Activated CD8-positive, alpha-beta memory T cell treated with anti-CD3 and anti-CD28 coated beads for 1 hour (primary cell): ENCODE measurements at places on chromosomes 7 and 10.

DNA sequence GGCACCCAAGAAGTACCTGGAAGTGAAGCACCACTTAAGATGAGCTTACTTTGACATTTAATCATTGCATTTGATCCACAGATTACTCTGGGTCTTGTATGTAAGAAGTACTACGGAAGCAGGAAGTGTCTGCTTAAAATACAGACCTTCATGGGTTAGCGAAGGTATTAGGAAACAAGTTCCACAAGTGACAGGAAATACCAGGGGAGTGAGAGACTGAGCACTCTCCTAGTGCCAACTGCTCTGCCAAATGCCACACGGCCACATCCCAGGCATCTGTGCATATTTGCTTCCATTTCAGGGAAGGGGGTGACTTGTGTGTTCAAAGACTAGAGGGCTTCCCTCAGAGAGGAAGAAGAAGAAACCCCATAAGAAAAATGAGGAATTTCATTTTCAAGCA is 57.2 kb upstream of the ANK3 start:
- no peak for DNase-seq

DNA sequence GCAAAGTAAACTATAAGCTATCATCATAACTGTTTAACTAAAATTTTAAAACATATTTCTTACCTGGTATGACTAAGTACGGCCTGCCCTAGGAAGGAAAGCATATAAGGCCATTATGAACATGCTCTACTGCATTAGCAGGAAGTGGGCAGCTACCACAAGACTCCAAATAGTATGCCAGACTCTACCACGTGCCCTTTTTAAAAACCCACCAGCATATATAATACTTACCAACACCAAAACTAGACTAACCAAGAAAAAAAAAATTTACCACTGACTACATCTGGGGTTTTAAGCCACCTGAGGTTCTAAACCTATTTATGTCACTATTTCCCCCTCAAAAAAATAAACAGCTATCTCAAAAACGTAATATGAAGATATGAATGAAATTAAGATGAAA is 30.1 kb downstream of the NUDCD3 start:
- DNase-seq = peak; percentile 27

GRCh38 chr10:70190102-70190501 is 19.8 kb upstream of the SAR1A start:
- no peak for DNase-seq

DNA sequence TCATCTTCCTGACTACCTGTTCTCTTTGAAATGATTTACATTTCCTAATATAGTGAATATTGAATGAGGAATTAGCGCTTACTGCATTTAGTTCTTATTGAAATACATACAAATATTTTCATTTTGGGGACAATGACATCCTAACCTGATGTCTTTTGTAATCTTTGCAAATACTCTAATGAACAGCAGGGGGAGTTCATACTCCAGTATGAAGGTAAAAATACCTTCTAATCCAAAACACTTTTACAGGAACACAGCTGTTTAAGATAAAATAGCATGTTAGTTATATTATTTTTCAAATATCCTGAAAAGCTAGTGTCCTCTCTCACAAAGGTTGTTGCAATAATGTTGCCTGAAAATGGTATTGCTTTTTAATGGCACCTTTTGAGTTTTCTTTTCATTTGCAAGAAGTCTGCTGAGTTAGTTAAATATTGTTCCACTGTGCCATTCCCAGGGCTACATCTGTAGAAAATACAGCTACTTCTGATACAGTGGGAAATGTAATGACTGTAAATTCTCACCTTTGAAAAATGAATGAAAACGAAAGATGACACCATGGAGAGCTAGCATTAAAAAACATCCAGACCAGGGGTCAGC is 400.0 kb downstream of the PHF14 start:
- DNase-seq = no peak

- DNase-seq = no peak
Measured at GRCh38 chr7:101133621-101134398, 6.9 kb downstream of the SERPINE1 start.

DNA sequence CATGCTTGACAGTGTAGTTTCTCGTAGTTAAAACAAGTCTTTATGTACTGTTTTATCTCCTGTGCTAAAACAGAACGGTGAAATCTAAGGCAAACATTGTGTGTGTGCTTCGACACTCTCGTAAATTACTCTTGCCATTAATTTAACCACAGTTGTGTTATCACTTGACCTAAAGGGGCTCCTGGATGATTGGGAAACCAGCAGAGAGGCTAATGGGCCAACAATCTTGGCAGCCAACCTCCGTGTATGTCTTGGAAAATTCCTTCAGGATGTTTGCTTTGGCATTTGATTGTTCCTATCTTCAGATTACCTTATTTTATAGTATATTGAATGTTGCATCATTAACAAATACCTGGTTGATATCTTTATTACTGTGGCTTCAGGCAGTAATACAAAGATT is 409.5 kb downstream of the SDK1 start:
- DNase-seq = no peak

DNA sequence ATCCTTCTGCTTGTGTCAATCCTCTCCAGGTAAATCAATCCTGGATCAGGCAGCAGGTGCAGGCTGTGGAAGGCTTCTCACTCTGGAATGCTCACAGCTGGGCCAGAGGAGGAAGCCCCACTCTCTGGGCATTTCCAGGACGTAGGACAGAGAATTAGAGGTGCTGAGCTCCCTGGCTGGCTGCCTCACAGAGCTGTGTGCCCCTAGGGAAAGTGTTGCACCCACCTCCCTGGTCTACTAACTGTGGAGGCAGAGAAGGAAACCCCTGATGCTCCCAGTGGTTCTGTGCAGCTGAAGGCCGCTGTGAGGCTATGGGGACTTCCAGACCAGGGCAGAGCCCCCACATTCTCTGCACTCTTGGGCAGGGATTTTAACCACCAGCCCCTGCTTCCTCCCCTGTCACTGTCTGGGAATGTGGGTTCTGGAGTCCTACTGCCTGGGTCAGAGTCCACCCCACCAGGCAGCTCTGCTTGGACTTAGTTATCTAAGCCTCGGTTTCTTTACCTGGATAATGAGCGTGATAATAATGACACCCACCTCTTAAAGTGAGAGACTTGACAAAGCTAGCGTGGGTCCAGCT is 73.5 kb upstream of the EEPD1 start:
- no peak for DNase-seq

GRCh38 chr7:131225619-131226513 is 101.8 kb upstream of the MKLN1 start:
- DNase-seq = no peak

DNA sequence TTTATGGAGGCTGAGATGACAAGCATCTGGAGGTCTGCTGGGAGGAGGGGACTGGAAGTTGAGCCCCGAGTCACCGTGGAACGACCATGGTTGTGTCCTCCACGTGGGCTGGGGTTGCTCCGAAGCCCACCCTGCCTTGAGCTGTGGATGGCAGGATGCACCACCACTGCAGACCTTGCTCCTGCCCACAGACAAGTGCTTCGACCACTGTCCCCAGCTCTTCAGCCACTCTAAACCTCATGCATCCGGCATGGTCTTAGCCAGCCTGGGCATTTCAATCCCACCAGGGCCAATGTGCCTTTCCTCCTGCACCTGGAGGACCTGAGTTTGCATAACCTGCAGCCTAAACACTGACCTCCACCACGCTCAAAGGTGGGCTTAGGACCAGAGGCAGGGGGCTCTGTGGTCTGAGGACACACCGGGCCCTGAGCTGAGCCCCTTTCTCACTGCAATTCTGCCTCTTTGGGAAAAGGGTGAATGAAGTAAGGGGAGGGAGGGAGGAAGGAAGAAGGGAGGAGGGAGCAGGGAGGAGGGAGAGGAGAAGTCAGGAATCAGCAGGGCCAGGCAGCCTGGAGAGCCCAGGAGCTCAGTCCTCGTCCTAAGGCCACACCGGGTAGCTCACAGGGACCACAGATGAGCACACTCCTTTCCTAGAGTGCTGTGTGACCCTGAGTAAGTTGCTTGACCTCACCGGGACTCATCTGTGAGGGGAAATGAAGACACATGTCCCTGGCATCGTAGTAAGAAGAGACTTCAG is 44.8 kb upstream of the DNAAF5 start:
- no peak for DNase-seq

- DNase-seq = no peak
Measured at GRCh38 chr10:129523723-129524316, 56.8 kb downstream of the MGMT start.

DNA sequence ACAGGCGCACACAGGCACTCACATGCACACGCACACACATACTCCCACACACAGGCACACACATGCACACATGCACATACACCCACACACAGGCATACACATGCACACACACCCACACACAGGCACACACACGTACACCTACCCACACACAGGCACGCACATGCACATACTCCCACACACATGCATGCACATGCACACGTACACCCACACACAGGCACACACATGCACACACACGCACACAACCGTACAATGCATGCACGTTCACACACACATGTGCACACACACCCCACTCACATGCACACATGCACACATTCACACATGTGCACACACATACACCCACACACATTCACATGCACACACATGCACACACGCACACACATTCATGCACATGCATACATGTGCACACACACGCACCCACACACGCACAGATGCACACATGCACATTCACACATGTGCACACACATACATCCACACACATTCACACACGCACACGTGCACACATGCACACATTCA is 59.3 kb downstream of the MKI67 start:
- no peak for DNase-seq

DNA sequence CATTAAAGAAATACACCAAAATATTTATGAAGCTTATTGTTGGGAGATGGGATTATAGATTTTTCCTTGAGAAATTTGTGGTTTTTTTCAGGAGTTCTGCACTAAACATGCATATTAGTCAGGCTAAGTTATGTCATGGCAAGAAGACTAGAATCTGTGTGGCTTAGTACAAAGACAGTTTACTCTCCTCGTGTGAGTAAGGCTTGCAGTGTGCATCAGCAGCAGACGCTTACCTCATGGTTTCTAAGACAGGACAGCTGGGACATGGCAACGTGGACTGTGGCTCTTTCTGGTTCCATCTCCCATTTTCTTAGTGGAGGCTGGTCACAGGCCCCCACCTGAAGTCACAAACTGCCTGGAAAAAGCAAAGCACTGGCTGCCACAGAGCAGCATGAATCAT is 429.6 kb upstream of the VSTM2A start:
- no peak for DNase-seq

DNA sequence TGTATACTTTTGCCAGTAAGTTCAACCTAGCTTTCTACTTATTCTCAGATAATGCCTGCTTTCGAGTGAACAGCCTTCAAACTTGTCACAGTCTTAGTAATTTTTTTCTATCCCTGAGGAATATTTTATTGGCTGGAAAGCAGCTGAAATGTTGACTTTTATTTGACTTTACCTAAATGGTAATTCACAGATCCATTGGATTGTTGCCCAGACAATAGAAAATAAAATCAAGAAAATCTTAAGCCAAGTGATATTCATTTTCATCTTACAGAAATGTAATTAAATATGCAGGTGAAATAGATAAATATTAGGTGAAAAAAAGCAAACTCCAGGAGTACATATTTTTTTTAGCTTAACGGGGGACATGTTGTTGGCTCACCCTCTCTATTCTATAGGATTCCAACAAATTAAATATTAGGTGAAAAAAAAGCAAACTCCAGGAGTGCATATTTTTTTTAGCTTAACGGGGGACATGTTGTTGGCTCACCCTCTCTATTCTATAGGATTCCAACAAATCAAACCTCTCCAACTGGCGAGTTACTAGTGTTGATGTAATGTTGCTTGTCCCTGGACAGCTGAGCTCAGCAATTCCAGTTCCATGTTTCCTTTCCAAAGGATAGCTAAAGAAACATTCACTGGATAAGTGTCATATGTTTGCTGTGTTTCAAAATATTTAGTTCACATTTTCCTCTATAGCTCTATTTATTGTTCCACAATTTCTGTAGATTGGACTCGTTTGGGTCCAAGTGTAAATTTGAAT is 4.2 kb downstream of the TMEM26 start:
- DNase-seq = no peak

GRCh38 chr10:120575411-120575810 is 118.4 kb downstream of the PLPP4 start:
- DNase-seq = no peak

DNA sequence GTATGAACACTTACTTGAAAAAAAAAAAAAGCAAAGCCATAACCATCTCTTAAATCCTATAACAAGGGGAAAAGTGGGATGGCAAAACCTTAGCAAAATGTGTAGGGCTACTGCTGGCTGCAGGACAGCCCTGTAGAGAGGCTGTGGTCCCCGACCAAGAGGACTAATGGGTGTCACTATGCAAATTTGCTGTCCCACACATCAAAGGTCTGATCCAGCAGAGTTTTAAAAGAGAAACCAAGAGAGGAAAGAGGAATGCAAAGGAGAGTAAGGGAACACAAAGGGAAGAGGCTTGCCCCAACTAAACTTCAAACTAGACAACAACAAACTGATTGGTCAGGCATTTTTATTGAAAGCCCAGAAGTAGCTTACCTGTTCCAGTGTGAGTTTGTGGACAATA is 3.1 kb upstream of the ZNRF2 start:
- no peak for DNase-seq

- DNase-seq = no peak
Measured at GRCh38 chr7:41046221-41046761, 656.6 kb downstream of the INHBA start.

DNA sequence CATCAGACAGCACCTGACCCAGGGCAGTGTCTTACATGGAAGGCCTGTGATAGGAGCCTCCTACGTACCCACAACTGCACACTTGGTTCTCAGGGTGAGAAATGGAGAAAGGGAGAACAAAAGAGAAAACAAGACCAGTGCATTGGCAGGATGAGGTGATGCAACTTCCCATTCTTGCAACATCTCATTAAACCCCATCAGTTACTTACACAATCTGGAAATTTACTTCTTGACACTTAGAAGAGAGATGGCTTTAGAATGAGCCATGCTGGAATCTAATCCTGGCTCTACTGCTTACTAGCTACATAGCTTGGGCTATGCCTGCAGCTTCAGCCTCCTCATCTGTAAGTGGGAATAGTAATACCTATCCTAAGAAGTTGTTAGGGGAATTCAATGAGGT is 391.7 kb downstream of the KCNMA1 start:
- DNase-seq = no peak

DNA sequence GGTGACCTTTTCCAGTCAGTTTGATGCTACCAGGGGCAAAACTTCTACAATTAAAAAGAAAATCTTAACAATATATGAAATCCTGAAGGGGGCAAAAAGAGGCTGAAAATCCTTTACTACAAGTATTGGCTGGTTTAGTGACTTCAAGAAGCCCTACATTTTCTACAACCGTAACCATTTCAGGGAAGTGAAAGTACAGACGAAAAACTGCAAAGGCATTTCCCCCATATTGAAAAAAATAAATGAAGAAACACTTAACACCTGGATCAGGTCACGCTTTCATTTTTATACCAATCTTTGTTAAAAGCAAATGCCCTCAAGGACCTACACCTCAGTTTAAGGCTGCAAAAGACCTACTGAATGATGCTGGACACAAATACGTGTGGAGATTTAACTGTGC is 38.6 kb downstream of the IL6 start:
- no peak for DNase-seq
